ENCODE measurements at places on chromosomes 6 and 20. TPM values are rescaled to one million over a fixed set of nuclear protein-coding genes. Genes with fewer than 3 reads are reported as not detected.

Gene ADGB
- not detected for total RNA-seq

Gene OR2H1
- total RNA-seq = not detected

Gene SCRT2
- not detected for total RNA-seq

Gene HCRTR2
- not detected for total RNA-seq

DNA sequence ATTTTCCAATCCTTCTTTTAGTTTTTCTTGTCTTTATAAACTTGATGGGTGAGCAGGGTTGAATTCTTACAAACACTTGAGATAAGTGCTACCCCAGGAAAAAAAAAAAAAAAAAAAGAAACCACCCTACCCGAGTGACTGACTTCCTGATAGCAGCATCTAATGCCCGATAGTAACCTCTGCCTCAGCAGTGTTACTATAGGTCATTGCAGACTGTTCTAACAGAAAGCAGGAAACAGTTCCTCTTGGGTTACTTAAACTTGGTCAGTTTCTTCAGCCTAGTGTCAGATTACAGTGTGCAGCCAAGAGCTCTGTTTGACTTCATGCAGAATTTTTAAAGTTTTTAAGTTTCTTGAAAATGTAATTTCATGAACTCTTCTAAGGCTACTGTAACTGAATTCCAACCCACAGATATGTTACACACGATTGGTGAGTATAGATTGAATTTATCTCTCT, 2.1 kb downstream of the MYLIP start:
- DNase-seq = no peak

GRCh38 chr20:3842348-3842930, 4.2 kb upstream of the MAVS start:
- no peak for DNase-seq

DNA sequence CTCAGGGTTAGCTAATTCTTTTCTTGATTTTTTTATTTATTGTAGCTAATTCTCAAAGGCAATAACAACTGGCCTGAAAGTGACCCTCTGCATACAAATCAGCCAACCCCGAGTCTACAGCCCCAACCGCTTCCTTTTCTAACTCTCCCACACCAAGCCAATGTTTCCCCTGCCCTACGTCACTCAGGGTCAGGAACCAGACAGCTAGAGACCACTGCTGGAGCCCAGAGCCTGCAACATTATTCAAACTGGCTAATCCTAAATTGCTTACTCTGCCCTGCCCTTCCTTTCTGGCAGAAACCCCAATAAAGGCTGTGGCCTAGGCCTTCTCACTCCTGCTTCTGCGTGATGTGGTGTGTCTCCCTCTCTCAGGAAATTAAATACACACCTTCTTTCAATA, 320.7 kb downstream of the CBLN4 start:
- no peak for DNase-seq

DNA sequence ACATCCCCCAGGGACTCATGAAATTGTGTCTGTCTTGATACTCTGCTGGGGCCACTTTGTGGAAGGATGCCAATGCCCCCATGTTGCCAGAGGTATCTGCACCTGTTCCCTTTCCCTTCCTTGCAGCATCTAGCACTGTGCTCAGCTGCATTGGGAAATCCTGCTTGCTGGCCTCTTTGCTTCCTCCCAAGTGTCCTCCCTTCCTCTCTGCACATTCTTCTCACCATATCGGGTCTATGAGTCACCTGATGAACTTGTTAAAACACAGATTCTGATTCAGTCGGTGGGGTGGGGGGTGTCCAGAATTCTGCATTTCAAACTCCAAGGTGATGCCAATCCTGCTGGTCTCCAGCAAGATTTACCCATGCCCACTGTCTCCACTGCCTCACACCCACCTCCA, 467.8 kb downstream of the PTPRT start:
- DNase-seq = no peak

GRCh38 chr6:97876711-97877110, 593.7 kb upstream of the MMS22L start:
- DNase-seq = no peak

- DNase-seq = no peak
Measured at GRCh38 chr20:39660965-39661364, 698.8 kb downstream of the DHX35 start.

GRCh38 chr6:125906158-125906998, 50.2 kb upstream of the HINT3 start:
- DNase-seq = no peak
